ENCODE measurements at places on chromosomes 1 and 21.
A peak's percentile ranks its signal among the peaks of the same experiment; 100 is the strongest.

DNA sequence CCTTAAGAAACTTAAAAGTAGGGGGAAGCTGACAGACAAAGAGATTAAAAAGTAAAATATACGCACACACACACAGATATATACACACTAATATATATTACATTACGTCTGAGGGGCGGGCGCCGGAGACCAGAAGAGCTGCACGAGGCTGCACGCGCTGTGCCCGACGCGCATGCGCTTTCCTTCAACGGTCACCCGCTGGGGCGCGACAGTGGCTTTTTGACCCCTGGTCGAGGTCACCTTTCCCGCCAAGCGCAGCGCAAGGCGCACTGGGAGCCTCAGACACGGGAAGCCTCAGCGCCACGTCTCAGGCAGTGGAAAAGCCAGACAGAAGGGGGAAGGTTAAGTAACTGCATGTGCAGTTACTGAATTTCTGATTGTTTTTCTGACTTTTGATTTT is at the start of gene HORMAD1:
HORMAD1 (minus strand) TSS at position 193 of the 400 bp plus-strand sequence. CDS start 1,390 bp downstream, outside the sequence.
- DNase-seq: no peak

GRCh38 chr1:183185941-183186490 is at the start of gene LAMC2:
Gene LAMC2 (plus strand): TSS chr1:183186264. CDS start chr1:183186353, 89 bp downstream.
- no peak for DNase-seq

DNA sequence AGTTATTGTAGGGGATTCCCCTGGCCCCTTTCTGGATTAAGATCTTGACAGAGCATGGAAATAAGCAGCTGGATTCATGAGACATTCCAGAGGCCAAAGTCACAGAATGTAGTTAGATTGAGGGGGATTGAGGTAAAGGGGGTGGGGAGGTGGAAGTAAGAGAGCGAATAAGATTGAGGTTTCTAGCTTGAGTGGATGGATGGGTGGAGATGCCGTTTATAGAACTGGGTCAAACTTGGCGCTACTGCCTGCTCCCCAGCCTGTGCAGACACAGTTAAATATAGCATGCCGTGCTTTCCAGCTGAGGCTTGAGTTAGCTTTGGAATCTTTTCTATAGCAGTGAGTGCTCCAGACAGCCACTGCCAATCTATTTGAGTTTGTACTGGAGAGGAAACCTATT is 85.7 kb downstream of the DYRK1A start:
- no peak for DNase-seq

DNA sequence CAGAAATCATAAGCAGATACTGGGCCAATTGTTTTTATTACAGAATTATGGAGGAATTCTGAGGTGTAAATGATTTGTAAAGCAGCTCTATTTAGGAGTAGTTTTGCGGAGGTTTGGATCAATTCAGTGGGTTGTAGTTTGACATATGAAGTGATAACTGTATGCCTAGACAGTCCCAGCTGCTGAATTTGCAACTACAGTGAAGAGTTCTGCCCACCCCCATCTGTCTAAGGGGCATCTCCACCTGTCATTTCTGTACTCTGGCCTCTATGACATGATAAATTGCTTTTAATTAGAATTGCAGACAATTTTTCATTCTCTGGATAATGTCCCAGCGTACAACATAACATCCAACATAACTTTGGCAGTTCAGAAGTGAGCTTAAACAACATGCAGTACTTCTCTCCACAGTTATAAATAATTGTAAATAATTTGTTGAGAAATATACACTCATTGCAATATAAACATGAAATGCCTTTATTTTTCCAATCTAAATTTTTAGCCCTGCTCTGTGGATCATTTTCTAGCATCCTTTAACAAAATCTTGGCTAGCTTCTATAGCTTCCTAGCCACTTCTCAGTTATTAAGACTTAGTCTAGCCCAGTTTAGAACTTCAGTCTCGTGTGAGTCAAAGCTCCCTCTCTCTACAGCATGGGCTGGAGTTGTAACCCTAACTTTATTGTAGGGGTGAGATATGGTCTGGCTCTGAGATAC is 52.3 kb downstream of the PDE4B start:
- DNase-seq: no peak

DNA sequence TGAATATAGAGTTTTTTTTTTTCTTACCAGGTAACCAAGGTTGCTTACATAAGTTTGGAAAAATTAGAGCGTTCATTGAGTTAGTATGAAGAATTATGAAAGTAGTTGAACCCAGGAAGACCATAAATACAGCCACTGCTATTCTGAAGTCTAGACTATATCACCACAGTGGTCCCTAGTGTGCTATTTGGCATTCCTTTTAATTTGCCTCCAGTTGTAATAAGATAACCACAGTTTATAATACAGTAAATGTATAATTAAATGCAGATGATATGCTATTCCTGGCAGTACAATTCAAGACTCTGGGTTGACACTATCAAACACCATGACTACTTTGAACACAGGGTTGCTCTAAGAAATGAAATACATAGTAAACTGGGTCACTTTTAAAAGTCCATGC is 270.5 kb downstream of the BRINP2 start:
- DNase-seq: no peak

DNA sequence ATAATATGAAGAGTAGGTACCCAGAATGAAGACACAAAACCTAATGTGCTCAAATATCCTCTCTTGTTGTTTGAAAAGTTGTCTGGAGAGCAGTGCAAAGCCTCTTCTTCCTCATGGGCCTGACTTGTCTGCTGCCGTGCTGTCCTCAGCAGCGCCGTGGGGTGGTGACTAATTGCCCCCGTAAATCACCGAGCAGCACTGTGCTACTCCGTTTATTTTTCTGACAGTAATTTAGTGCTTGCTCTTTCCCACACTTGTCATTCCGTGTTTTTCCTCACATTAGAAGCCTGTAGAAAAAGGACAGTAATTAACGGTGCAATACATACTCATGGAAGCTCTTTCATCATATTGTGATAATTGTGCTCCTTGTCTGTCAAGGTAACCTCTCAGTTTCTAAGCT is 114.8 kb upstream of the BARHL2 start:
- DNase-seq: no peak

DNA sequence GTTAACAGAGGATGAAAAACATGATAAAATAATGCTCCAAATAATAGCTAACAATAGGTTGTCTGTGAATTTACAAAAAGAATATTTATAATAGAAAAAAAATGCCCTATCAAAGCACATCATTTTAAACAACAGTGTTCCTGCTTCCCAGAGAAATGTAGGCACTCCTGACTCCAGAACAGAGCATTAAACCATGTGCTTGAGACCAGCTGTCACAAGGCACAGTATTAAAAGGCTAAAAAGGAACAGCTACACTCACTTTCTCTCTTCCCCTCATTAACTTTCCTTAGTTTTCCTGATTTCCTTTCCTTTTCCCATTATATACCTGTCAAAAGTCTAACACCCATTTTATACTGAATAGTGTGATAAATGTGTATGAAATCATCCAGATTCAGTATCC is 10.9 kb downstream of the VAV3 start:
- no peak for DNase-seq

DNA sequence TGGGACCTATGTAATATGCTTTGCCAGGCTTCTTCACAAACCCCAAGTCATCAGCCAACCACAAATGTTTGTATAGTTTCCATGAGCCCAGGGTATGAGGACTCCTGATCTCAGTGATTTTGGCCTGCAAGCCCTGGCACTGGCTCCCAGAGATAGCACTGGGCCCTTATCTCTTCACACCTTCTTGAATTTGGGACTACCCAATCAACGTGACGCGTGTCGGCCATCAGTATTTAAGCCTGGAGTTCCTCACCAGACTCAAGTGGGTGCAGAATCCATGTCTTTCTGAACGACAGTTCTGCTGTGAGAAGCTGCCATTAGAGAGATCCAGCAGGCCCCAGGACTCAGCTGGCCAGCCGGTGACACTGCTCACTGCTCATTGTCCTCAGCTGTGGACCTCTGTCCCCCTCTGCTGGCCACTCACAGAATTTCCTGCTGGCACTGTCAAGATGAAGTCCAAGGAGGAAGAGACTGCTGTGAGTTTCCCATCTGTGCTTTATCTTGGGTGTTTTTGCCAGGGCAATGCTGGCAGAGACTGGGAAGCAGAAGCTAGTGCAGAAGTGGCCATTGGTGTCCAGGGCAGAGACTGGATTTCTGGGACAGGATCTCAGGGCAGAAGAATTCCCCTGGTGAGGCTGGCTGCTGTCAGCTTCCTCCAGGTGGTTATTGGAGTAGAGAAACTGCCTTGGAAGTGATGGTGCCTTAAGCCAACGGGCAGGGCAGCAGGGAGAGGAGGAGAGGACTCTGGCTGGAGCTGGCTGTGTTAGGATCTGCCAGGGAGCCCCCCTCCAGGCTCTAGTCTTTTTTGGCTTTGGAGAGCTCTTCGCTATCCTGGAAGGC is 28.4 kb downstream of the TMCC2 start:
- peak; percentile 94 for DNase-seq

- no peak for DNase-seq
Observed at GRCh38 chr21:34156957-34157356, 83.6 kb downstream of the MRPS6 start.

- no peak for DNase-seq
Observed at GRCh38 chr1:48182439-48182838, 40.1 kb upstream of the SLC5A9 start.

- no peak for DNase-seq
Observed at GRCh38 chr1:236535190-236535589, 11.4 kb downstream of the LGALS8 start.

DNA sequence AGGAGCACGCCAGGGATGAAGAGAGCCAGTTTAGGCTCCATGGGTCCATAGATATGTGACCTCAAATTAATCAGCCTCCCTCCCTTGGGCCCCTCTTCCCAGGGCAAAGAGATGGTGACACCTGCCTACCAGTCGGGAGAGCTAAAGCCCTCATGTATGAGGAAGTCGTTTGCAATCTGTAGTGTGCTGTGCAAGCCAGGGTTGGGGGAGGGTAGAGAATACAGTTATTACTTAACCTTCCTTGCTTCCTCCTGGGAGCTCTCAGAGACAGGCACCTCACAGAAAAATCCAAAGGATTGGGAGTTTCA is 4.0 kb downstream of the PGLYRP4 start:
- no peak for DNase-seq

DNA sequence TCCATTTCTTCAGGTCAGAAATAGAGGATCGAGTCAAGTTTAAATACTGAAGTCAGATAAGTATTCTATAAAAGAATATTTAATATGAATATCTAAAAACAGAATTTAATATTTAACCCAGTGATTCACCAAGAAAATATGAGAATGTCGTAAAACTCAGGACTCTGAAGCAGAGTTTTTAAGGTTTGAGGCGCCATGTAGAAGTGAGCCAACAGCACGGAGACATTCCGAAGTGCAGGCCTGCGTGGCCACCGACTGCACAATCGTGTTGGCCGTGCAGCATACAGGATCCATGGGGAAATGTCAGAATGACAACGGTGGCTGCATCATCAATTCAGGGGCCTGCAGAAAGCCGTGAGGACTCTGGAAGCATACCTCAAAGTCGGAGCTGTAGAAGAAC is 23.4 kb downstream of the MRAP start:
- no peak for DNase-seq

GRCh38 chr1:53889304-53890298 is at the start of gene YIPF1:
Gene YIPF1 (minus strand): TSS chr1:53889797. CDS start chr1:53888937, 860 bp downstream.
- peak; percentile 96 for DNase-seq

GRCh38 chr21:45383615-45384201 is 21.3 kb upstream of the COL18A1 start:
- peak; percentile 63 for DNase-seq

DNA sequence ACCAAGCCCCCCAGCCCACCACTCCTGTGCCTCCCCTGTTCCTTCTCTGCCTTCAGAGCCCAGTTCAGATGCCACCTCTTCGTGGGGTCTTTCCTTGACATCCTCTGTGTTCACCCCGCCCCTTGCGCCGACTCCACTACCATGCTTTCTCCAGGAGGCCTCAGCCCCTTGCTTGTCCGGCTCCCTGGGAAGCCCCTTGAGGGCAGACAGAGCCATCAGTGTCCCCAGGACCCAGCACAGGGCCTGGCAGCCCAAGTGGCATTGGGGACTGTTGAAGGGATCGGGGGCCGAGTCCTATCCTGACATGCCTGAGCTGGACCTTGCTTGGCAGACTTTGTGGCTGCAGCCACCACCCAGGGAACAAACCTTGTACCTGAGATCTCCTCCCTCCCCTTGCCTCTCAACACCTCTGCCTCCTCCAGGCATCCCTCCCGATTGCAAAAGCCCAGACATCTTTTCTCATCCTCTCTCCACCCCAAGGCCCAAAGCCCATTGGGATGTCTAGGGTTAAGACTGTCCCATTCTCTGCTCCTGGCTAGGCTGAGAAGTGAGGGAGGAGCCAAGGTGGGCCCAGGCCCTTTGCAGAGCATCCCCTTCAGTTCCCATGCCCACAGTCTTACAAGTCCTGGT is 3.4 kb downstream of the CLDN19 start:
- DNase-seq: peak; percentile 75

DNA sequence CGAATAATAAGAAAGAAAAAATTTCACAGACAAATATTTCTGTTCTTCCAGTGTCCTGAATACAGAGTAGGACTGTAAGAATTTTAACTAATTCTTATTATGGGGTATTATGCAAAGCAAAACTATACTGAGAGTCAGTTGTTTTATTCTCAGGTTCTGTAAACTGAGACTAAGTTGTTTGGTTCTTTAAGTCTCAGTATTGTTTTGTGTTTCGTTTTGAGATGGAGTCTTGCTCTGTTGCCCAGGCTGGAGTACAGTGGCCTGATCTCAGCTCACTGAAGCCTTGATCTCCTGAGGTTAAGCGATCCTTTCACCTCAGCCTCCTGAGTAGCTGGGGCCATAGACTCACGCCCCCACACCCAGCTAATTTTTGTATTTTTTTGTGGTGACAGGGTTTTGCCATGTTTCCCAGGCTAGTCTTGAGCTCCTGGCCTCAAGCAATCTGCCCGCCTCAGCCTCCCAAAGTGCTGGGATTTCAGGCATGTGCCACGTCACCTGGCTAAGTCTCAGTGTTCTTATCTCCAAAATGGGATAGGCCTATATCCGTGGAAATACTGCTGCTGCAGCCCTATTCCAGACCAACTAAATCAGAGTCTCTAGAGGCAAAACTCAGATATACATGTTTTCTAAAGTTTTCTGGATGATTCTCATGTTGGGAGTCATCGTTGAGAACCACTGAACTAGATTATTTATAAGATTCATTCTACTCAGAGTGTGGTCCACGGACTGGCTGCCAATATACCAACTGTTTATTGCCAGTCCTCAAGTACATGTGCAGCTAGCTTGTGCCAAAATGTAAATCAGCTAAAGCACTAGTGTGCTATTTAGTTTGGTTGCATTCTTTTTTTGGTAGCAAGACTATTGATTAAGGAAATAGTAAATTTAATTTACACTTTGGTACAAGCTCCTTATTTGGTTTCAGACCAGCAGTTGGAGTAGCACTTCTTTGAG is 116.6 kb downstream of the HS2ST1 start:
- DNase-seq: no peak

GRCh38 chr1:241453732-241454131 is 65.8 kb downstream of the FH start:
- no peak for DNase-seq

DNA sequence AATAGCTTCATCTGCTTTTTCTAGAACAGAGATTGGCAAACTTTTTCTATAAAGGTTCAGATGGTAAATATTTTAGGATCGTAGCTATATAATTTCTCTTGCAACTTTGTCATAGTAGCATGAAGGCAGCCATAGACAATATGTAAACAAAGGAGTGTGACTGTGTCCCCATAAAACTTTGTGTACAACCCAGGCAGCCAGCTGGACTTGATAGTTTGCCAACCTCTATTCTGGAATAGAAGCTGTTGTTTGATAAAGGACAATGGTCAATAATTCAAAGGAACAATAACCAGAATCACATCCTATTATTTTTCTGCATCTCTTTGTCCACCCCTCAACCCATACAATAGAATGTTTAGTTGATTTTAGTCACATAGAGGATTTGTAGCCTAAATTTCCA is 286.7 kb downstream of the LMX1A start:
- no peak for DNase-seq
